Pancreas (tissue), 10 donors: ENCODE measurements at places on chromosomes 16 and 17. TPM values are rescaled to one million over a fixed set of nuclear protein-coding genes. Genes with fewer than 3 reads are reported as not detected.
A peak's percentile ranks its signal among the peaks of the same experiment; 100 is the strongest.

- no peak for DNase-seq
- no peaks in the 10 kb centered on the region for H3K36me3 ChIP-seq
- no peaks in the 10 kb centered on the region for H3K27me3 ChIP-seq
- H3K27ac ChIP-seq: no peak overlapping the region
These were observed 18.5 kb downstream of the CYTH1 start for GRCh38 chr17:78763561-78763960.

GRCh38 chr16:55839115-55839514, 6.2 kb upstream of the CES1 start:
- no peak overlapping the region for H3K27ac ChIP-seq
- no peak for DNase-seq
- no peaks in the 10 kb centered on the region for H3K27me3 ChIP-seq
- no peaks in the 10 kb centered on the region for H3K4me1 ChIP-seq
- H3K36me3 ChIP-seq: no peaks in the 10 kb centered on the region

GRCh38 chr17:5122586-5123342, 6.9 kb downstream of the USP6 start:
- no peak overlapping the region for H3K27ac ChIP-seq
- H3K4me1 ChIP-seq: no peaks in the 10 kb centered on the region
- H3K4me3 ChIP-seq: peak overlapping the region; percentile 46
- H3K36me3 ChIP-seq: no peaks in the 10 kb centered on the region

- no peak for DNase-seq
- H3K27me3 ChIP-seq: no peaks in the 10 kb centered on the region
- no peaks in the 10 kb centered on the region for H3K36me3 ChIP-seq
These were observed 186.0 kb downstream of the COPRS start for GRCh38 chr17:31673076-31673475.

- DNase-seq: peak; percentile 66
- H3K27me3 ChIP-seq: no peaks in the 10 kb centered on the region
- H3K4me1 ChIP-seq: peaks cover 10% of the 10 kb centered on the region
- no peaks in the 10 kb centered on the region for H3K36me3 ChIP-seq
These were observed at the start of gene MLKL for GRCh38 chr16:74700438-74701225. MLKL (minus strand) TSS chr16:74700862; CDS start chr16:74695757, 5,105 bp downstream.

CCL2 gene
- polyA plus RNA-seq: 97.1 TPM

DNA sequence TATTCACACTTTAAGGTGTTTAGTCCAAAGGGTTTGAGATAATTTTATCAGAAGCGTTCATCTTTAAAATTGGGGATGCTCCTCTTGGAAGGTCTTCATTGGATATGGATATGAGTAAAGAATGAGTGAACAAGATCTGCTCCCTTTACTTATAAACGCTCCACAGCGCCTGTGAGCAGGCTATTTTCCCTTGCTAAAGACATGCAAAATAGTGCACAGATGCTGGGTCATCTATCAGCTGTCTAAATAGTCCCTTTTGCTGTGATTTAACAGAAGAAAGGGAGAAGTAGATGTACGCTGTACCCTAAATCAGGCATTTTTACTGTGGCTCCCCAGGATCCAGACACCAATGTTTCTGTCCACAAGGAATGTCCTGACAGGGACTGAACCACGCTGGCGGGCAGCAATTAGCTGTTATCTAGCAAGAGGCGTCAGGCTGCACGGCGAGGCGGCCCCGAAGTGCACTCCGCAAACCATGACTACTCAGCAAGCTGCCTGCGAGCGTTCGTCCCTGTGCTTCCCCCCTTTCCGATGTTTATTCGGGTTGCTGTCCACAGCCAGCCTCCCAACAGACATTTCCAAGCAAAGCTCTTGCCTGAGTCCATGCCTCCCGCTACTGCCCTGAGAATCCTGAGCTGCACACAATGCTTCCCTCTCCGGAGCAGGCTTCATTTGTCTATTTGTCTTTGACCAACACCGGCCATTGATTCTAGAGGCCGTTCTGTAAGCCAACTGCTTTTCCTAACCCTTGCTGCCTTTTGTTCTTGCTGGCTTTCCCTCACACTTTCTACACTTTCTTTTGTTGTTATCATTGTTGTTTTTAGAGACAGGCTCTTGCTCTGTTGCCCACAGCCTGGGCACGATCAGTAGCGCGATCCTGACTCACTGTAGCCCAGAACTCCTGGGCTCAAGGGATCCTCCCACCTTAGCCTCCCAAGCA, 55.7 kb upstream of the CNEP1R1 start:
- H3K27me3 ChIP-seq: no peaks in the 10 kb centered on the region
- H3K36me3 ChIP-seq: no peaks in the 10 kb centered on the region
- no peaks in the 10 kb centered on the region for H3K4me1 ChIP-seq
- H3K27ac ChIP-seq: no peak overlapping the region
- H3K4me3 ChIP-seq: no peak overlapping the region

DNA sequence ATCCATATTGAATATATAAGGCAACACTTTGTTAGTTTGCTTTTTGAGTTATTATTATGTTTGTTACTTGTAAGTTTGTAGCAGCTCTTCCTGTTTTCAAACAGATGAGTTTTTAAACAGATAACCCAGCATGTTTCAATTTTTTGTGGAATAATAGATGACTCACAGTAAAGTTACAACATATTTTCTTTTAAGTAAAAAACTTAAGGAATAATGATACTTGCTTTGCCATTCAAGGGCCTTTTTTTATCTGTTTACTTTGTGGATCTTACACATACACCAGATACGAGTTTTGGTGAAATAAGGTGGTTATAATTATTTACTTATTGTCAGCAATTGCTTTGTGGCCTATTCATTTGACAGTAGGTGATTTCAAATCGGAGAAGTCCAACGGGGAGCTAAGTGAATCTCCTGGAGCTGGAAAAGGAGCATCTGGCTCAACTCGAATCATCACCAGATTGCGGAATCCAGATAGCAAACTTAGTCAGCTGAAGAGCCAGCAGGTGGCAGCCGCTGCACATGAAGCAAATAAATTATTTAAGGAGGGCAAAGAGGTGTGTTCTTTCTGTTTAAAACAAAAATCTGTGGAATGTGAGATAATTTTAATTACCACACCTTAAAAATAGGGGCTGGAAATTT, 66.3 kb downstream of the BPTF start:
- H3K4me1 ChIP-seq: no peaks in the 10 kb centered on the region
- H3K27me3 ChIP-seq: no peaks in the 10 kb centered on the region
- no peak overlapping the region for H3K4me3 ChIP-seq
- DNase-seq: no peak
- no peak overlapping the region for H3K27ac ChIP-seq

DNA sequence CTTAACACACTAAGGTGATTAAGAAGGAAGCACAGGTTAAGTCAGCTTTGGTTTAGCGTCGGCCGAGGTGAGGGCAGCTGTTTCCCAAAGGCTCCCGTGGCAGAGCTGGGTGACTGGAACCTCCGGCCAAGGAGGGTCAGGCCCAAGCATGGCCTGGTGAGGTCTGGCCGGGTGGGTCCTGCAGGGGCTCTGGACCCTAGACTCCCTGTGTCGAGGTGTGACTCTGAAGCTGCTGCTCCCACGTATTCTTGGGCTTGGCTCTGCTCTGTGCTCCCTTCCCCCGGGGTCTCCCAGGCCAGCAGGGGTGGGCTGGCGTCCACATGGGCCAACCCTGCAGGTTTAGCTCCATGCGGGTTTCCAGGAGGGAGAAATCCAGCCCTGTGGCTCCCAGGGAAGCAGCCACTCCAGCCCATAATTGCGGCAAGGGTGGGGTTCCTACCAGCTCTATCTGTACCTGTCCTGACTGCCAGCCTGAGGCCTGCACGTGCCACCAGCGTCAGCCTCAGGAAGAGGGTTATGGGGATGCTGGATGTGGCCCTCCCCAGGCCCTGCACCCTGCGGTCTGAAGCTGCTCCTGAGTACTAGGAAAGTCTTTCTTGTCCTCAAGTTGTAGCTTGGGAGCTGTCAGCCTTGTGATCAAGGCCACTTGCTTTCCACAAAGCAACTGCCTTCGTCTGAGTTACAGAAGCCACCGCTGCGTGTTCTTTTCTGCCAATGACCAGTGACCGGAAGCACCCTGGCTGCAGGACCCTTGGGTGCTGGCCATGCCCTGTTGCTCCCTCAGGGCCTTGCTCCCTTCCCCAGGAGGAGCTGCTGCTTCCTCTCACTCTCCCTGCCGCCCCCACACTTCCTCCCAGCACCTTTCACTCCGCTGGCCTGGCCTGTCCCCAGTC, 4.8 kb downstream of the CDK5R1 start:
- no peak overlapping the region for H3K4me3 ChIP-seq
- H3K36me3 ChIP-seq: no peaks in the 10 kb centered on the region
- DNase-seq: no peak
- no peaks in the 10 kb centered on the region for H3K4me1 ChIP-seq

DNA sequence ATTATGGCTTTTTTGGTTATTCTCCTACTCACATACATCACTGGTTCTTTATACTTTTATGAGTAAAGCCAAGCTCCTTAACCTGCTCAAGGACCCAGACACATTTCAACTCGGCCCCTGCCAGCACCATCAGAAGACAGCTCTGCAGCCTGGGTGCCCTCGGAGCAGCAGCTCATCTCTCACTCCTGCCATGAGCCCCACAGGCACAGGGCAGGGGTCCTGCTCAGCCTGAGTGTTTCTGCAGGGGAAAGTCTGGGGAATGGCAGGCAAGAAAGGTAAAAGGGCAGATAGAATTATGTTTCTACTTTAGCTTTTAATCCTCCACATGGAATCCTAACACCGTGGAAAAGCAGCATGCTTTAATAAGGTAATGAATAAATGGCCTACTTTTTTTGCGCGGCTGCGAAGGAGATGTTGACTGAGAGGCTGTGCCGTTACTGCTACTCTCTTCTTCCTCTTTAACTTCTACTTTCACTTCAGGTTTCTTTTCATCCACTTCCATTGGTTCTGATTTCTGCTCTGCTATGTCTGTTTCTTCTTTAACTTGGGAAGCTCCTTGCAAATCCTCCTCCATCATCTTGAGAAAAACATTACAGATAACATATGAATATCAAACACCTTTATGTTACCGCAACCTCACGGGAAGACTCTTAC, 50.1 kb upstream of the TRAP1 start:
- no peak overlapping the region for H3K4me3 ChIP-seq
- peaks cover 5% of the 10 kb centered on the region for H3K4me1 ChIP-seq
- no peak for DNase-seq
- H3K36me3 ChIP-seq: peaks cover 32% of the 10 kb centered on the region
- H3K27me3 ChIP-seq: no peaks in the 10 kb centered on the region

GRCh38 chr17:75517297-75517865, 1.1 kb downstream of the TSEN54 start:
- DNase-seq: peak; percentile 80
- peaks cover 21% of the 10 kb centered on the region for H3K4me1 ChIP-seq
- H3K27ac ChIP-seq: peak overlapping the region; percentile 15
- H3K36me3 ChIP-seq: no peaks in the 10 kb centered on the region

DNA sequence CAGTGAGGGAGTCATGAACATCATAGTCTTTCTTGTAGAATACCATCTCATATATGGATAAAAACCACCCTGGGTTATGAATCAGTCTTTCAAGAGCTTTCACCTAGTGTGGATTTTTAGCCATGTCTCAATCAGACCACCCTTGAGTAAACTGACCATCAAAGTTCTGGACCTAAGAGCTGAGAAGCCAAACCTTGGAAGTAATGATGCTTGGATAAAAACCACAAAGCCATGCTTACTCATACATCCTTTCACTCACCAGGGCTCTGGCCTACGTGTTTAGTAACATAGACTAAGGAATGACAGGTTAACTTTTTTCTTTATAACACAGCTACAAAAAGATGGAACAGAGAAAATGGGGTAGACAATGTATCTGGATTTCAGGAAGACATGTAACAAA, 167.2 kb downstream of the STX8 start:
- no peak overlapping the region for H3K27ac ChIP-seq
- H3K36me3 ChIP-seq: no peaks in the 10 kb centered on the region
- no peak overlapping the region for H3K4me3 ChIP-seq
- H3K27me3 ChIP-seq: no peaks in the 10 kb centered on the region
- DNase-seq: no peak

CDK3 gene
- polyA plus RNA-seq: 32.2 TPM

DNA sequence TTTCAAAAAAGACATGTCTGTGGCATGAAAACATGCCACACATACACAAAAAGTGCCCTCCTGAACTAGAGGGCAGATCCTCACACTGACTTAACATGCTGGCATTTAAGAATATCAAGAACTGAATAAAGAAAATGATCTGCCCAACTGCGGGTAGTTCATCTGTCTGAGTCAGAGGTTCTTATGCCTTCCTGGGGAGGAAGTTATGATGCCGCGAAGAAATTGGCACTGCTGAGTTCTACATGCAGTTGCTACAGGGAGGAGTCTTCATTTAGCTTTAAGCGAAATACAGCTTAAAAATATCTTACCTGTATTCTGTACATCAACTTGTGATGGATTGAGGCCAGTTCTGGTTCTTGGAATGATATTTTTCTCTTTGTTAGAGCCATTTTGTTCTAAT, 6.3 kb downstream of the ALDH3A2 start:
- peaks cover 34% of the 10 kb centered on the region for H3K4me1 ChIP-seq
- no peak for DNase-seq
- no peak overlapping the region for H3K4me3 ChIP-seq
- no peaks in the 10 kb centered on the region for H3K27me3 ChIP-seq
- H3K27ac ChIP-seq: no peak overlapping the region
- no peaks in the 10 kb centered on the region for H3K36me3 ChIP-seq

ZNF423 gene
- 0.61 TPM for polyA plus RNA-seq

DNA sequence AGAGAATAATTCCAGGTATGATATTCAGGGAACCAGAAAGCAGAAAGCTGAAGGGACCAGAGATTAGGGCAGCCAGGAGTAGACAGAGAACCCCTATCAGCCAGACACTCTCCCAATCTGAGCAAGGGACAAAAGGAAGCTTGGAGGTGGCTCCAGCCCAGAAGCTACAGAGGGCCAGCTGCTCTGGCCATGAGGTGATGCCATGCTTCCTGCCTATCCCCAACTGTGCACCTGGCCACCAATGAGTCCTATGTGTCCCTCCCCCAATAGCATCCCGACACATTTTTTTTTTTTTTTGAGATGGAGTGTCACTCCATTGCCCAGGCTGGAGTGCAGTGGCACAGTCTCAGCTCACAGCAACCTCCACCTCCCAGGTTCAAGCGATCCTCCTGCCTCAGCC, 30.0 kb downstream of the NSMCE1 start:
- H3K4me3 ChIP-seq: no peak overlapping the region
- no peak for DNase-seq
- no peak overlapping the region for H3K27ac ChIP-seq
- no peaks in the 10 kb centered on the region for H3K36me3 ChIP-seq
- no peaks in the 10 kb centered on the region for H3K27me3 ChIP-seq

DNA sequence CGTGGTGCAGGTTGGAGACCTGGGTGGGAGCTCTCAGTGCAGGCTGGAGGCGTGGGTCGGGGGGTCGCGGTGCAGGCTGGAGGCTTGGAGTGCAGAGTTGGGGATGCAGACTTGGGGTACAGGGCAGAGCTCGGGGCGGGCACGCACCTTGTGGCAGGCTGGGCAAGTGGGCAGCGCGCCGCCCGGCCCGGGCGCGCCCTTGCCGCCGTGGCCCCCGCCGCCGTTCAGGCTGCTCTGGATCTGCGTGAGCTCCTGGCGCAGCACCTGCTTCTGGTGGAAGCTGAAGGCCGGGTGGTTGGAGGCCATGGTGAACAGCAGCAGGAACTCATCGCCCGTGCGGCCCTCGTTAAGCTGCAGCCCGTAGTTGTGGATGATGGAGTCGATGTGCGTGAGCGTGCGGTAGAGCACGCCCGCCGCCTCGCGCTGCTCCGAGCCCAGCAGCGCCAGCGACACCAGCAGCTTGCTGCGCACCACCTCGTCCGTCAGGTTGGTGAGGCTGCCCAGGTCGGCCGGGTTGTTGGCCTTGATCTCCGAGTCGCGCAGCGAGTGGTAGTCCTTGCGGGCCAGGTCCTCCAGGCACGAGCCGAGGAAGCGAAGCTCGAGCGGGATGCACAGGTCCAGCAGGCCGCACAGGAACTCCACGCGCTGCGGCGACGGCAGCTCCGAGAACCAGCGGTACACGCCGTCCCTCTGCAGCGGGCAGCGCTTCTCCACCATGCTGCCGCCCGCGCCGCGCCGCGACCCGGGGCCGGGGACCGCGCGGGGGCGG, 1.1 kb downstream of the ZCCHC14 start:
- DNase-seq: peak; percentile 61
- no peaks in the 10 kb centered on the region for H3K27me3 ChIP-seq
- H3K4me3 ChIP-seq: peak overlapping the region; percentile 31
- H3K27ac ChIP-seq: peak overlapping the region; percentile 47
